Fibroblast of villous mesenchyme (primary cell): ENCODE measurements at places on chromosomes 7 and 10. TPM values are rescaled to one million over a fixed set of nuclear protein-coding genes. Genes with fewer than 3 reads are reported as not detected.

- DNase-seq, result no peak
Observed at GRCh38 chr7:46360811-46361210, 439.7 kb upstream of the IGFBP3 start.

- no peak for DNase-seq
Observed at GRCh38 chr10:2908851-2909630, 158.3 kb upstream of the PFKP start.

- no peak for DNase-seq
Observed at GRCh38 chr7:34277803-34278199, 372.5 kb downstream of the BMPER start.

DNA sequence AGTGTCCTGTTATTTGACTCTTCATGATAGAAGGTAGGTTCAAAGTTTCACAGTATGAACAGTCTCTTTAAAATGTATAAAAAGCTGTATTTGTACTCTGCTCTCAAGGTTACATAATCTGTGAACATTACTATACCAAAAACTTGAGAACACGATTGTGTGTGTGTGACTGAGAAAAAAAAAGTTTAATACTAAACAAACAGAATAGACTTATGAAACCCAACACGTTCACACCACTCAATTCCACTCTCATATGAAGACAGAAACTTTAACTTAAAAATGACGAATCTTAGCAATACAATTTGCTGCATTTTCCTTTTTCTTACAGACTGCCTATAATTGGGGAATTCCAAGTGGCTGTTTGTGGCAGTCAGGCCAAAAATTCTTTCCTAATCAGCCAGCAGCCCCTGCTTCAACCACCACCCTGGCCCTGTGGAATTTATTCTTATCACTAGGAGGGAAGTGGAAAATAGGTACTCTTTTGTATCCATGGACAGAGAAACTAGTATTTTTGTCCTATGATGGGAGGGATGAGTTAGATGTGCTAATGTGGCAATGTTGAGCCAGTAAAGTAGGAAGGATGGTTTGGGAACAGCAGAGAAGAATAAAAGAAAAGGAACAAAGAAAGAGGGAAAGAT lies 42.8 kb downstream of the MINDY3 start:
- DNase-seq, result no peak

GRCh38 chr10:69480068-69480412 lies 28.8 kb downstream of the TSPAN15 start:
- no peak for DNase-seq

DNA sequence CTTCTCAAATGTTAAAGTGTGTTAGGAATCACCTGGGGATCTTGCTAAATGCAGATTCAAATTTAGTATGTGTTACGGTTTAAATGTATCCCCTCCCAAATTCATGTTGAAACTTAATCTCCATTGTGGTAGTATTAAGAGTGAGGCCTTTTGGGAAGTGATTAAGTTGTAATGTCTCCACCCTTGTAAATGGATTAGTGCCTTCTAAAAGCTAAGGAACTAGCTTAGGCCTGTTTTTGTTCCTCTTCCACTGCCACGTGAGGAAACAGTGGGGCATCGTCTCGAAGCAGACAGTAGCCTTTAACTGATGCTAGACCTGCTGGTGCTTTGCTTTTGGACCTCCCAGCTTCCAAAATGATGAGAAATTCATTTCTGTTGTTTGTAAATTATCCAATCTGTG lies 52.3 kb upstream of the SEMA3D start:
- DNase-seq, result no peak

GRCh38 chr10:66180021-66180420 lies 745.8 kb upstream of the LRRTM3 start:
- DNase-seq, result no peak

Gene SGCE
- total RNA-seq, result 43.5 and 92.8 TPM in 2 replicates

DNA sequence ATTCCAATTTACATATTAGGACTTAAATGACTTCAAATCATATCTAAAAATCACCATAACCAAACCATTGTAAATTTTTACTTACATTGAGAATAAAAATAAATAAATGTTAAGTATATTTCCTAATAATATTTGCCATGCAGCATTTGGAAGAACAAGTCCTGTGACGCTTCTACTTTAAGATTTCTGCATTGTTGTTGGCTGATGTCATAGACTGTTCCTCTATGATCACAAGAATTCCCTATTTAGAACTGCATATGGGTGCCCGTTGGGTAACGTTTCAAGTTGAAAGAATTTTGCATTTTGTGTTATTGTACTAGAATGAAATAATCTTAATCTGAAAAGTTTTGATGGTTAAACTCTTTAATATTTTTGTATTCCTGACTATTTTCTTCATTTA lies 5.1 kb upstream of the ITGB1 start:
- peak; percentile 78 for DNase-seq

Gene KLF14
- under 0.01 TPM in 2 replicates for total RNA-seq

Gene TMEM213
- total RNA-seq, result not detected in 2 replicates

Gene LEP
- total RNA-seq, result not detected in 2 replicates

Gene KCNMA1
- total RNA-seq, result 11.0 and 36.7 TPM in 2 replicates

Gene PON1
- total RNA-seq, result not detected in 2 replicates

DNA sequence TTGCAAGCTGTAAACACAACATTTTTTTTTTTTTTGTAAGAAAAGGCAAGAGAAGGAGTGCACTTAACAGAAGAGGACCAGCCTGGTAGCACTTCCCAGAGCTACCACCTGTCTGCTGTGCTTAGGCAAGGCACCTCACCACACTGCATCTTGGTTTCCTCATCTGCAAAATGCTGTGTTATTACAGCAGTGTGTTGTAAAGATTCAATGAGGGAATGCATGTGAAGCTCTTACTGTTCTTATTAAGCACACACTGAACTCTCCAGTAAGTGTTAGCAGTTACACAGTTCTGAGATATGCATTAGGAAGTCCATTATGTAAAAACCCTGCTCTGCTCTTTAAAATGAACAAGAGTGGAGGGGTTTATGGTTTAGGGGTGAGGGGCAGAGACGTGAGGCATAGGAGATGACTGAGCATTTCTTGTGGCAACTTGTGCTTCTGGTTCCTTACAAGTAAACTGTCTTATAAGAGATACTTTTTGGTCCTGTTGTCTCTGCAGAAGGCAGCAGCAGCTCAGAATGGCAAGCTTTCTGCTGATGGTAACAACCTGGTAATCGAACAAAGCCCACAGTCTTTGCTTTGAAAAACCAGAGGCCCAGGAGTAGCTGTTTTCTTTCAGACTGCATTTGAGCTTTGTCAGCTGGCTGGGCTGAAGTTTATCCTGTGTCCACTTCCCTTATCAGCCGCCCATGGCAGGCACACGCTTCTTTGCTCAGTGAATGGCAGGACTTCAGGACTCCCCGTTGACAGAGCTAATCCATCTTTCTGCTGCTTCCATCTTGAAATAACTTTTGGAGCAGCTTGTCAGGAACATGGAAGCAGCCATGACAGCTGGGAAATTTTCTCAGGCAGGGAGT lies 98.8 kb upstream of the BMPER start:
- no peak for DNase-seq

DNA sequence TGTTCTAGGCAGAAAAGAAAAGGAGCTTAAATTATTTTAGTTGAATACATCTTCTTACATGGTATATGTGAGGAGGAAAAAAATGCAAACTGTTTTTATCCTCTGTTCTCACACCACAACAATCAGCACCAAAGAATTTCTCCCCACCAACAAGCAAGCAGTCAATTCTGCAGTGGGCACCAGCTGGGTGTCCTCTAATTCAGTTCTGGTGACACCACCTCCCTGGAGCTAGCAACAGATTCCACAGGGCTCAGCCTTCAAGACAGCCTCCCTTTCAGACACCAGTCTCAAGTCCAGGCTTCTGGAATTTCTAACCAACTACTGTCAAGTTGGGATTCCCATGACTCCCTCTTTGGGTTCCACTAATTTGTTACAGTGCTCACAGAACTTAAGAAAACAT lies 490.2 kb upstream of the IGFBP3 start:
- DNase-seq, result no peak

DNA sequence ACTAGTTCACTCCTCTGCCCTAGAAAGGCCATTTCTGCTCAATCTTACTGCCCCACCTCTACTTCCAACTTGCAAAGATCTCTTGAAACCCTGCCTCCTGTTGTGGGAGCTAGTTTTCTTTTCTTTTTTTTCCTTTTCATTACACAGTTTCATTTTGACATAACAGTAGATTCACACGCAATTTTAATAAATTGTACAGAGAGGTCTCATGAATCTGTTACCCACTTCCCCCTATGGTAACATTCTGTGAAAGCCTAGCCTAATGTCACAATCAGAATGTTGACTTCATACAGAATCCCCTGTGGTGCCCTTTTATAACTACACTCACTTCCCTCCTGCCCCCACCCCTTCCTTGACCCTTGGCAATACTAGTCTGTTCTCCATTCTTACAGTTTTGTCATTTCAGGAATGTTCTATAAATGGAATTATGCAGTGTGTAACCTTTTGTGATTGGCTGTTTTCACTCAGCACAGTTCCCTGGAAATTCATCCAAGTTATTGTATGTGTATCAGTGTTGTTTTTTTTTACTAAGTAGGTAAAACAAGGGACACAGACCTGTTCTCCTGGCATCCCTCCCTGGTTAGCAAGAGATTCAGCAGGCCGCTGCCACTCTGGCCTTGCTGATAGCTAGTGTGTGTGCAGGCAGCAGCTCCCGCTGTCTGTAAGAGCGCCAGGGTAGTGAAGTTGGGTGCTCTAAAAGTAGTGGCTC lies 21.5 kb downstream of the CHST3 start:
- DNase-seq, result peak; percentile 79

DNA sequence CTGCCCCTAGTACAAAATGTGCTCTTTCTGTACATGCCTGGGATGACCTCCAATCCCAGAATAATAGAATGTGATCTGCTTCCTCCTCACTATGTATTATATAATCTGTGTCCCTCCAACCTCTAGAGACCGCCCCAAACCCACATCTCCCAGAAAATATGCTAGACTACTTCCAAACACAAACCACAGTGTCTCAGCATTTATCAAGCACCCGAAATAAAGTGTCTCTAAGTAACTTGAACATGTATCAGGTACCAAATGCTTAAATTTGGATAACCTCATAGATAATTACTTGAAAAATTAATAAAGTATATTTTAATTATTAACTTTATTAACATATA lies 16.1 kb downstream of the LYZL1 start:
- no peak for DNase-seq

Gene PLPP4
- total RNA-seq, result 0.86 and 4.2 TPM in 2 replicates

DNA sequence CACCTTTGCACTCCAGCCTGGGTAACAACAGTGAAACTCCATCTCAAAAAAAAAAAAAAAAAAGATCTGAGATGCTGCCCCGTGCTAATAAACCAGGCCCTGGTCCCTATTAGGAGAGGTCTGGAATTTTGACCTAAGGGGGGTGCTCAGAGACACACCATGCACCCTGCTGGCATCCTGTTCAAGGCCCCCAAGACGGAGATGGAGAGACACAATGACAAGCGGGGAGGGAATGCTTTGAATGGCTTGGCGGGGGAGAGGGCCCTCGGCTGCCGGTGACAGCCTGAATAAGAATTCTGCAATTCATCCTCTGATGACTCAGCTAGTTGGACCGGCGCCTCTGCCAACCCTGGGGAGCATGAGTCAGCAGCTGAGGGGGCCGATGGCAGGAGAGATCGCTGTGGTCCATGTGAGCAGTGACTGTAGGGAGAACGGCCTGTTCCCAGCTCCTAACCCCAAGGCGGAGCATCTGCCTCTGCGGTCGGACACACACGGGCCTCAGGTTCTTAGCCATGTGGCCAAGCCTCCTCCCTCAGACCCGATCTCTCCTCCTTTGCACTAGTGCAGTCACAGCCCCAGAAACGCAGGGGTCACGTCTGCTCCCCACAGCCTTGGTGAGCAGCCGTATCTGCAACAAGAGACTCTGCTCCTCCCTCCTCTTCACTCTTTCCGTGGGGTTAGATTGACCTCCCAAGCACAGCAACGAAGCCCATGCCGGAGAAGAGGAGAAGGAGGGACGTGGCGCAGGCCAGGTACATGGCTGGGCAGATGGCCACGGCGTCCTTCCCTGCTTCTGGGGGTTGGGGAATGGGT lies 14.9 kb downstream of the TRIM56 start:
- DNase-seq, result peak; percentile 98

DNA sequence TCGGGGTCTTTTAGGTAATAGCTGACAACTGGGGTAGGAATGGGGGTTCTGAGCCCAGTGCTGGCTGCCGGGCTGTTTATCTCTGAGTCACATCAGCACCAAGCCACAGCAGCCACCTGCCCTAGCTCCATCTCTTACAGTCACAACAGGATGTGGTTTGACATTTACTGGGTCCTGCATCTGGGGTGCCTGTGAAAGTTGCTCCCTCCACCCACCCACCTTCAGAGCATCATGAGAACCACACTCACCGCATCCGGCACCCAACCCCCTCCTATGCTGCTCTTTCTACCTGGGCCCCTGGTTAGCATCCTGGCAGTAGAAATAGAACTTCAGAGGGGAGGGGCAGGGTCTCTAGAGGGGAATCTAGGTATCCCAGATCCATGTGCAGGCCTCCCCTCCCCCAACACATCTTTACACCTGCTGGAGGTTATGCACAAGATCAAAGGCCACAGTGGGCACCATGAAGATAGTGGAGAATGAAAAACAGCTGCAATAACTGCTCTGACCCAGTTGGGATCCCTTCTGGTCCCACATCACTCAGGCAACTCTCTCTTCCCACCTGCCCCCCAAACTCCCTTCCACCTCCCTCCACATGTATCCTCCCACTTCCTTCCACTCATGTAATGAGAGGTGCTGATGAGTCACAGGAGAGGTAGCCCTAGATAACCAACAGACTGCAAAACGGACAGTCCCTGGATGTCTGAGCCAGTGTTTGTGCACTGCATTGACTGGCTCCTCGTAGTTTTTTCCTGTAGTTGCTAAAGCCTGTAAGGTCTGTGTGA lies 38.2 kb downstream of the PRSS2 start:
- DNase-seq, result peak; percentile 62

DNA sequence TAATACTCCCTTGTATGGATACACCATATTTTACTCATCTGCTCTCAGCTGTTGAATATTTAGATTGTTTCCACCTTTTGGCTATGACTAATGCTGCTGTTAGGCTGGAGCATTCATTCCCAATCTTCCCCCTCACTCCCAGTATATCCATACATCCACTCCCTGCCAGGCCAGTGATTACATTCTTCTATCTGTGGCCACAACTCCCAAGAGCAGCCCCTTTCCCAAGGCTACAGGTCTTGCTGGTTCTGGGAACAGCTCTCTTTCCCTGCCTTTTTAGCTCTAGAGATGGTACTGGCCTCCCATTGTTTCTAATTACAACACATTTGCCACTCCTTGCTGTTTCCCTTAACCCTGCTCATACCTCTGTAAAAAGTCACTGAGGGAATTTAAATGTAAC lies 28.2 kb downstream of the SFR1 start:
- DNase-seq, result no peak

Gene TBATA
- total RNA-seq, result not detected in 2 replicates

Gene CLDN4
- total RNA-seq, result under 0.01 and 0.86 TPM in 2 replicates

DNA sequence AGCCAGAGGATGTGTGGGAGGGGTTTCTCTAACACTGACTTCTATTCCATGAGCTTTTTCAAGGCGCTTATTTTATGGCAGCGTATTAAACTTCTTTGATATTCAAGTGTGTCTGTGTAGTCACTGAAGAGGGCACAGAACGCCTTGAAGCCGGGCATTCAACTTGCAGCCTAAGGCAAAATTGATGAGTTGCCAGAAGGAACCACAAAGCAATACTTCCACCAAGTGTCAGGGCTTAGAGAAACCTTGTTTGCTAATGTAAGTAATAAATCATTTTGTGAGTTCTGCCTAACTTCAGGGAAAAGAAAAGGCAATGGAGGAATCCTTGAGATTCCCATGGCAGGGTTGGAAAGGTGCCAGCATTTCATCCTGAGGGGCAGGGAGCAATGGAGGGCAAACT lies 163.8 kb downstream of the LCOR start:
- DNase-seq, result peak; percentile 38
